D721Med (cell line): ENCODE measurements at places on chromosomes 2 and 18.

DNA sequence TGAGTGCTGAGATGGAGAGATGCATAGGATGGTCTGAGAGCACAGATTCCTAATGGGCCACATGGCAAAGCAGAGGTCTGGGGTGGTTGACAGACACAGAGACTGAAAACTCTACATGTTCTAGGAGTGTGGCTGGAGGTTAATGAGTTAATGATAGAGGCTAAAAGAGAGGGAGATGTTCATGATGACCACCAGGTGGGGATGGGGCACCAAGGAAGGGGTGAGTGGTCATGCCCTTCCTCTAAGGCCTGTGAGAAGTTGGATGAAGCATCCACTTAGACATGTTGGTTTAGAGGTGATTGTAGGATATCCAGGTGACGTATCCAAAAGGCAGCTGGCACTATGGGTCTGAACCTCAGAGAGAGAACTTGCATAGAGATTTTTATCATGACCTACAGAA is 102.1 kb downstream of the LRP2 start:
- DNase-seq = no peak

DNA sequence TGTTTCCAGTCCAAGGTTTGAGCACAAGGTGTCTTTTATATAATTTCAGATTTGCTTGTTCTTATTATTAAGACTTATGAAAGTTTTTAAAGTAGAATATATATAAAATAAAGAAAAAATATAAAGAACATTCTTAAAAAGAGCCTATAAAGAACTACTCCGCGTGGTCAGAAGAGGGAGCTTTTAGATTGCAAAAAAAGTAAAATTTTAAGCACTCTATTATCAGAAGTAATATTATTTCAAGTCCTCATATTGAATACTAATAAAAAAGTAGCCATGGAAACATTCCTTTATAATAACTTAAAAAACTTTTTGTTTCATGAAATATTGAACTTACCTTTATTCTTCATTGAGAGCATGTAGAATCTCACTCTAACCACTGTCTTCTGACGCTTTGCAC is 51.4 kb downstream of the LINC00305 start:
- no peak for DNase-seq

GRCh38 chr2:200862532-200863000 is 1.9 kb downstream of the CLK1 start:
- DNase-seq = no peak

- no peak for DNase-seq
Observed at GRCh38 chr18:43013486-43013885, 102.0 kb downstream of the RIT2 start.

DNA sequence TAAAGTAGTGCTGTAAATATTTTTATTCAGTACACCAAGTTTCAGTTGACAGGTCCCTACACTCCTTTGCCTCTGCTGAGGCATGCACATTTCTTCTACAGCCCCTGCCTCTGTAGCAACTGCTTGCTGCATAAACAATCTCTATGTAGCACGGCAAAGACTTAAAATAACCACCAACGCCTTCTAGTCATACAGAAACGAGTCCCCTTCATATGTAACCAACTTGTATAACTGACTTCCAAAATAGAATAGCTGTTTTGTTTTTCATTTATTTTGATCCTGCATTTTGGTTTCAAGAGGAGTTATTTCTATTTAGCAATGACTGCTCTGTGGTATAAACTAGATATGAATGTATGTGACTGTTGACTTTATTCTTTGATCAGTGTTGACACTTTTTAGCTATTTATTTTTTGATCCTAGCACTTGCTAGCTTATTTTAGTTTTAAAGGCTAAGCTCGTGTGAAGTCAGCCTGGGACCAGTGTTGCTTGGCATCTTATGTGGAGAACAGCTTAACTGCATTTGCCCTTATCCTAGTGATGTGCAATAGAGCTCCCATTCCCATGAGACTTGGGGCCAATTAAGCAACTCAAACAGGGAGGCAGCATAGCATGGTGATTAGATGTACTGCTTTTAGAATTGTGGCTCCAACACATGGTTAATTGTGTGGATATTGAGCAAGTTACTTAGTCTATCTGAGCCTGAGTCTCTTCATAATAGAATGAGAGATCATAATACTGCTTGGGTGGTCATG is 79.6 kb downstream of the HRH4 start:
- no peak for DNase-seq

- no peak for DNase-seq
Observed at GRCh38 chr2:231642631-231643494, 50.2 kb downstream of the TEX44 start.

- DNase-seq = no peak
Observed at GRCh38 chr18:13556502-13556901, 169.9 kb downstream of the FAM210A start.

DNA sequence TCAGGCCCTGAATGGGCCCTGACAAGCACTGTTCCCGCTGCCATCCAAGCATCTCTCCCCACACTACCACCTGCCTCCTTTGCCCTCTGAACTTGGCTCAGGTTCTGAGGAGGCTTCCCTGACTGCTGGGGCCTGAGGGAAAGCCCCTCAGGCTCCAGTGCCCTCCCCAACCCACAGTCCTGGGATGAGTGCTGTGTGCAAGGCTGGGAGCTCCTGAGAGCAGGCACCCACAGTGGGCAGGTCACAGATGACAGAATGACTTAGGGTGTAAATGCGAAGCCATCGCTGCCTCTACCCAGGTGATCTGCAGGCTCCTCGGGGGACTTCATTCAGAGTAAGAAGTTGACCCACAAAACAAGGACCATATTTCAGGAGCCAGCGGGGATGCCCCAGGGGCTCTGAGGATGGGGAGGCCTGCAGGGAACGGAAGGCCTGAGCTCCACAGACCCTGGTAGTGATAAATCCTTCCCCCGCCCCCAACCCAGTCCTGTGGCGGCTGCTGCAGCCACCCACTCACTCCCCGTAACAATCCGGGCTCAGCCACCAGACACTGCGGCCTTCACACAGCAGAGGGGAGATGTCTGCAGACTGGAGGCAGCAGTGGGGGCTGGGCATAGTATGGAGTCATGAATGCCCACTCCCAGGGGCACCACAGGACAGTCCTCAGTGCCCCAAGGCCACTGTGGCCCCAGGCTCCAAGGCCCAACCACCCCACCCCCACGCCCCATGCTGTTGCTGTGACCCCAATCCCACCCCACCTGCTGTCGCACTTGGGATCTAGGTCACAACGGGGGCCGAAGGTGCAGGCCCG is 8.9 kb downstream of the BIN1 start:
- DNase-seq = no peak

- DNase-seq = no peak
Observed at GRCh38 chr18:12238826-12239225, 15.3 kb upstream of the CIDEA start.

DNA sequence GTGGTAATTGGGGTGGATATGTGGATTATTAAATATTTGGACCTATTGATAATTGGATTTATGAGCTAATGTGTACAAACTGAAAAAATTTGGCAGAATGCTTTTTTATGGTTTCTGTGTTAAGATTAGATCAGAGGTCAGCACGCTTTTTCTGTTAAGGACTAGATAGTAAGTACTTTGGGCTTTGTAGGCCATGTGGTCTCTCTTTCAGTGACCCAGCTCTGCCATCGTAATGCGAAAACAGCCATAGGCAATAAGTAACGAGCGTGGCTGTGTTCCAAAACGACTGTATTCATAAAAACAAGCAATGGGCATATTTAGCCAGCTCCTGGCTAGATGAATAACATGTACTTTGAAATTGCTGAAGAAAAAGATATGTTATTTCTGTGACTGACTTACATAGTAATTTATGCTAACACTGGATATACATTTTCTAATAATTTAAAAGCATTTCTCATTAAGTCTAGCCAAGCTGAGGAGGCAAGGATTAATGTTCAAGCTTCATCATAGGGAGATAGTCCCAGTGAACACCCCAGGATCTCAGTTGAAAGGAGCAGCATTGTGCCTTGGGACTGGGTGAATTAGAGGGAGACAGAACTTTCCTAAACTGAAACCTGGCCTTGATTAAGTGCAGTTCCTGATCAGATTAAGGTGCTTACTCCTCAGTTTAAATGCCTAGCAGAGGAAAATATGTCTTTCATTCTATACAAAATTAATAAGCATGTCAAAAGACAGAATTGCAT is 20.0 kb downstream of the CCDC138 start:
- DNase-seq = no peak
